ENCODE measurements at places on chromosomes 5 and 9. TPM values are rescaled to one million over a fixed set of nuclear protein-coding genes. Genes with fewer than 3 reads are reported as not detected.
A peak's percentile ranks its signal among the peaks of the same experiment; 100 is the strongest.

DNA sequence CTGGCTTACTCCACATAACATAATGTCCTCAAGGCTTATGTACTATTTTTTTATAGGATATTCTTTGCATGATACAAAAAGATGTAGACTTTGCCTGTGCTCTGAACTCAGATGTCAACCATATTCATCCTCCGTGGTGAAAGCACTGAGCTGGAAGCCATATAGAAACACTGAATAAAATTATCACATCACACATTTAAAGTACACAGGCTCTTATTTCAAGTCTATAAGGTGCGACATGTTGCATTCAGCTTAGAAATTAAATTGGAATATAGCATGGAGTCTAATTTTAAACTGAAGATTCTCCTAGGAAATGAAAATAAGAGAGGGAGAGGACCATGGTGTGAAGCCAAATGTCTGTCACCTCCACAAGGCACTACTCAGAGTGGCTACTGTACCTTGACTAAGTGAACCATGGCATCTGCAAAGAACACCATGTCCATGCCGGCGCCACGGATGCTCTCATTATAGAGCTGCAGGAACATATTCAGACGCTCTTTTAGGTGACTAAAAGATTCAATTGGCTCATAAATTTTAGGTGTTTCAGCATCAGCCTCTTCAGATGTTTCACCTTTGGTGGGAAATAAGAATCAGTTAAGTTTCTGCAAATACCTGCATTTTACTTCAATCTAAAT, 158.6 kb downstream of the DNAH5 start:
- DNase-seq: no peak

Gene PTGS1
- 6.0 TPM for total RNA-seq

DNA sequence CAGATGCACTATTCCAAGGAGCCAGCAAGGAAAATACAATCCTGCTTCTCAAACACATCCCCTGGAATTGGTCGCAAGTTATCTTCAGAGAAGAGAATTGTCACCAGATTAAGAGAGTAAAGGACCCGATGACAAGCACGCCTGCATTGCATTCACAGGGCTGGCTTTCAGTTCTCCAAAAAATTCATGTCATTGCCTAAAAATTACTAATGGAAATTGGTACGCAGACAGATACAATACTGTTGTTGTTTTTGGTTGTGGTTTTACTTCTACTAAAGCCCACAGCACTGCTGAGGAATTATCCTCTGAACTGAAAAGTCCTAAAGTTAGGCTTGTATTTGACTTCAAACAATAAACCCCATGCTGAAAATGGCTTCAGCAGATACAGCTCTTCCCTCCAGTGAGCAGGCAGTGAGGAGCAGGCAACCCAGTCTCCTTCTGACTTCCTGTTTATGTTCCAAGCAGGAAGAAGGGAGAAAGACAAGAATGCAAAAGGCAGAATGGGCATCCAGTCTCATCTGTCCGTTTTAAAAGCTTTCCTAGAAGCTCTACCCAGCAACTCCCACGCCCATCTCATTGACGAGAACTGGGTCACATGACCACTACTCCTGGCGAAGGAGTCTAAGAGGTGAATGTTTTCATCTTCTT, 80.6 kb upstream of the ZNF366 start:
- DNase-seq: no peak

Gene FGF18
- total RNA-seq: 0.90 TPM

Gene GMCL2
- not detected for total RNA-seq

DNA sequence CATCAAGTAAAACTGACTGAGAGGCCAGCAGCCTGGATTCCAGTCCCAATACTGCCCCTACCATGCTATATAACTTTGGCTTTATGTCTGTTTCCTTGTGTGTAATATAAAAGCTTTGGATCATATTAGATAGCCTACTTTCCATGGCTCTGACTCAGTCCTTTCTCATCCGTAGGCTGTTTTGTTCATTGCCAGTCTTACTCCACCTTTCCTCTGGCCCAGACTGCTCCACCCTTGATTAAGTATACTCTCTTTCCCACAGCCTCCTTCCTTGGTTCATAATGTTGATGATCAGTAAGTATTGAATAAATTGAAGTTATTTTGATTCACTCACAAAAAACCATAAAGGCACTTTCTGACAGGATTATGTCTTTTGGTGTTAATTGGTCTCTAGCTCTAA, 1.5 kb upstream of the MRPS30 start:
- DNase-seq: no peak

GRCh38 chr5:116514421-116514970, 60.1 kb downstream of the SEMA6A start:
- DNase-seq: no peak

GRCh38 chr9:134533850-134534588, 107.6 kb upstream of the COL5A1 start:
- DNase-seq: peak; percentile 45

GRCh38 chr5:88384886-88385285, 116.2 kb upstream of the TMEM161B start:
- no peak for DNase-seq

- DNase-seq: no peak
Observed at GRCh38 chr9:90053027-90053426, 448.2 kb downstream of the GADD45G start.

Gene PPP2CA
- 188 TPM for total RNA-seq

DNA sequence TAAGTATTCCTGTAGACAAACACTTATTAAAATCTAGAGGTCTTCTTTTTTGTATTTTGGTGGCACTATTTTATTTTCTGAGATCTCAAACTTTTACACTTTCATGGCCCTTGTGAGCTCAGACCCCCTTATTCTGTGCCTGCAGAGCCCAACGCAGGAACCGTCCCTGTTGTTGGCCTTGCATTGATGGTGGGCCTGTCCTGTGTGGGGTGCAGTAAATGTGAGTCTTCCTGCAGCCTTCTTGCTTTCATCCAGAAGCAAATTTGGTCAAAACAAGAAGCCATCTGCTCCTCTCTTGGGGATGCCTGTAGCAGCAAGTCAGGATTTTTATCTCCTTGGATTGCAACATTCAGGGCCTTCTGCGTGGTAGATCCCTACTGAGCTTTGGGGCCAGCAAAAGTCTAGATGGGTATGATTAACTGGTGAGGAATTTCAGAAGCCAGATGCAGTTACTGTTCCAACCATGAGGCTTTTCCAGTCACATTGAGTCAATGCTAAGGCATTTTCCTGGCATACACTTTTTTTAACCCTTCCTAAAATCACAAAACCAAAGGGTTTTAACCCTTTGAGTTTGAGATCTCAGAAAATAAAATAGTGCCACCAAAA, 31.7 kb downstream of the BASP1 start:
- no peak for DNase-seq

Gene SAXO1
- 0.64 TPM for total RNA-seq

Gene PAEP
- not detected for total RNA-seq

- no peak for DNase-seq
Observed at GRCh38 chr5:150918613-150919012, 13.8 kb upstream of the ZNF300 start.

Gene NR2F1
- total RNA-seq: 118 TPM

- DNase-seq: no peak
Observed at GRCh38 chr9:98795970-98796363, 388 bp downstream of the ANKS6 start.

DNA sequence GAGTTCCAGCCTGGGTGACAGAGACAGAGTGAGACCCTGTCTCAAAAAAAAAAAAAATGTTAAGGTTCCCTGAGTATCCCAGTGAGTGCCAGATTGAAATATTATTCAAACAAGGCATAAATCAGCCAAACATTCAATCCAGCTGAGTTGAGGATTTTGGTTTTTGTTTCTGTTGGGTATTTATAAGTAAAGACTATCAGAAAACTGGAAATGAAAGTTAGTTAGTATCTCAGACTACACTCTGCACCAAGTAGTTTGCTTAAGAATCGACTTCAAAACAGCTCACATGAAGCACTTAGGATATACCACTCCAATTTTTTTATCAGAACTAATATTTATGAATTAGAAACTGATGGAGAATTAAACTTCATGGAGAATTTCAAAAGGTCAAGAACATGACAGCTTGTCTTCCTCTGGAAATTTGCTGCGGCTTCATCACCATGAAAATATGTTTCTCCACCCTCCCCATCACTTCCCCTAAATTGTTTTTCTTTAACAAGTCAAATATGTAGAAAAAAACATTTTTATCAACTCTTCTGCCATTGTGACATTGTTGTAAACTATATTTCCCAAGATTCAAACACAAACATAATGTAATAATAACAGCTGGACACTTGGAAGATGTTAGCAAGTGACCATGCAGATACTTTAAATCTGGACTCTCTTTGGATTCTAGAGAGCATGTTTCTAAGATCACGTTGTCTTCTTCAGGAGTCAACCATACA, 110.0 kb upstream of the PTGER4 start:
- DNase-seq: no peak

Gene PDCD1LG2
- 0.36 TPM for total RNA-seq

GRCh38 chr5:33425314-33425713, 15.5 kb upstream of the TARS1 start:
- DNase-seq: no peak

Gene PTGDS
- 2,489 TPM for total RNA-seq

Gene TLX3
- not detected for total RNA-seq

DNA sequence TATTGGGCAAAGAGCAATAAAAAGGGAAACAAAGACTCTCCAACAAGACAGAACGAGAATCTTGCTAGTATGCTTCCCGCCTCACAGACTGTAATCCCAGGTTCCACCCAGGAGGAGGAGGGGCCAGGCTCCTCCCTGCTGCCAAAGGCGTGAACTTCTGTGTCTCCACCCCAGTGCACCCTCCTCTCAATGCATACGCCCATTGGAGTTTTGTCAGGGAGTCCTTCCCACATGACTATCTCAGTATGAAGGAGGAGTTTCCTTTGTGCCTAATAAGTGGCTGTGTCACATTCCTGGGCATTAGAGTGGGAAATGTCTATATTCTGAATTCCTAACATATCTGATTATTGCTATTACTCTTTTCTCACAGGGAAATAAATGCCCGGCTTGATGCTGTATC, 106.4 kb upstream of the DHFR start:
- no peak for DNase-seq

Gene NIPAL4
- 4.6 TPM for total RNA-seq

Gene PCDHB6
- 7.4 TPM for total RNA-seq

- DNase-seq: no peak
Observed at GRCh38 chr5:36489505-36489904, 116.9 kb upstream of the SLC1A3 start.

DNA sequence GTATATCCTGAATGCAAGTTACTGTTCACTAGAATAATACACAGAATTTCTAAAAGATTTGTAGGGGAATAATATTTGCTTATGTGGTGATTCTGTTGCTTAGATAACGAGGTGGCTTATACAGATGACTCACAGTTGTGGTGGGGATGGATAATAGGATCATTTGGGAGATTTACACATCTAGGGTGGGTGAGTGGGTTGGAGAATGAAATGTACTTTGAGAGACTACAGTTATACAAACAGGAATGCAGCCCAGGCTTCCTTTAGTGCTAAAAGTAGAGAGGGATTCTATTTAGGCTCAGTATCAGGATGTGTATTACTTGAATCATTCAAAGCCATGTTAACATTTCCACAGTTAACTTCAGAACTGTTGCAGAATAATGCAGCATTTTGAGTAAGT, 1.8 kb downstream of the CTXN3 start:
- no peak for DNase-seq

- DNase-seq: no peak
Observed at GRCh38 chr9:135414293-135414692, 65.3 kb upstream of the PPP1R26 start.

Gene FOXD4L4
- total RNA-seq: 1.3 TPM

DNA sequence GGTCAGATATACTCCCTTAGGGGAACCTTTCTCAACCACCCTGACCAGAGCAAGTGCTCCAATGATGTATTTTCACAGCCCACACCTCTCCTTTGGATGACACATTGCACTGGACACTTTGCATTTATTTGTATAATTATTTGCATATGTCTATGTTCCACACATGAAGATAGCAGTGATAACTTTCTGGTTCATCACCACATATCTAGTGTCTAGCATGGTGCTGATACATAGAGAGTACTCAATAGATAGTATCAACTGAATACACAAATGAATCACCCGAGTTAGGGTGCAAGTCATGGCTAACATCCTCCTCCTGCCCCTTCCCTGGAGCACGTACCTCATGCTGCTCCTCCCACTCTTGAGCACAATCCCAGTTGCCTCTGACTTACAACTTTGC, 617.6 kb downstream of the EBF1 start:
- no peak for DNase-seq

Gene ISOC1
- total RNA-seq: 11.4 TPM

- DNase-seq: no peak
Observed at GRCh38 chr9:109797006-109797405, 17.0 kb downstream of the PALM2AKAP2 start.

GRCh38 chr5:154945695-154946301, 4.9 kb downstream of the MRPL22 start:
- DNase-seq: no peak

Gene SLC4A9
- total RNA-seq: 3.3 TPM

- DNase-seq: no peak
Observed at GRCh38 chr9:33414889-33415500, 12.6 kb upstream of the AQP7 start.

DNA sequence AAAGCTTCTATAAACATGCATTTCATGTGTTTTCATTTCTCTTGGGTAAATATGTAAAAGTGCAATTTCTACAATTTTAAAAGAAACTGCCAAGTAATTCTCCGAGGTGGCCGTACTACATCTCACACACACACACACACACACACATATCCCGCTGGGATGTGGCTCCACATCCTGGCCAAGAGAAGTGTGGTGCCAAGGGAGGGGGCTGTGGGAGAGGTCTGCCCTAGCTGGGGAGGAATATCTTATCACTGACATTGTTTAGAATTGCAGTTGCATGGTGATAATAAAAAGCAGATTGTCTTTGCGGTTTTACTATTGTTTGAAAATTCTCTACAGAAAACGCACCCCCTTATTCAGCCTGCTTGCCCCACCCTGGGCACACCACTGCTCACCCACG, 558.4 kb downstream of the BNC2 start:
- no peak for DNase-seq

GRCh38 chr9:72843520-72844439, 109.1 kb downstream of the ALDH1A1 start:
- DNase-seq: no peak

GRCh38 chr5:81506900-81507588, 113.1 kb upstream of the ACOT12 start:
- DNase-seq: peak; percentile 58

DNA sequence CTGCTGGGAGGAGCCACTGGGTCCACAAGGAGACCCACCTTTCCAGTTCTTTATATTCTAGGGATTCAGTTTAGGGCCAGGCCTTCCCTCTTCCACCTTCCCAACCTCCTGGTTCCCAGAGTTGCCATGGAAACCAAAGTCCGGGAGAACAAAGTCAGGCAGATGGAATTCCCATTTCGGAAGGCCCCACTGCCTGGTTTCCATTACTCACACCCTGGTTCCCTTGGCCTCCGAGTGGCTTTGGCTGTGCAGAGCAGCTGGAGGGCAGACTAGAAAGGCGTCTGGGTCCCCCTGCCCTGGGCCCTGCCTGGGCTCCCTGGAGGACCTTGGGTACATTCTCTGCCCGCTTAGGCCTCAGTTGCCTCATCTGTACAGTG, 136.1 kb downstream of the RGS3 start:
- DNase-seq: no peak
